ENCODE measurements at places on chromosomes 3 and 15.

DNA sequence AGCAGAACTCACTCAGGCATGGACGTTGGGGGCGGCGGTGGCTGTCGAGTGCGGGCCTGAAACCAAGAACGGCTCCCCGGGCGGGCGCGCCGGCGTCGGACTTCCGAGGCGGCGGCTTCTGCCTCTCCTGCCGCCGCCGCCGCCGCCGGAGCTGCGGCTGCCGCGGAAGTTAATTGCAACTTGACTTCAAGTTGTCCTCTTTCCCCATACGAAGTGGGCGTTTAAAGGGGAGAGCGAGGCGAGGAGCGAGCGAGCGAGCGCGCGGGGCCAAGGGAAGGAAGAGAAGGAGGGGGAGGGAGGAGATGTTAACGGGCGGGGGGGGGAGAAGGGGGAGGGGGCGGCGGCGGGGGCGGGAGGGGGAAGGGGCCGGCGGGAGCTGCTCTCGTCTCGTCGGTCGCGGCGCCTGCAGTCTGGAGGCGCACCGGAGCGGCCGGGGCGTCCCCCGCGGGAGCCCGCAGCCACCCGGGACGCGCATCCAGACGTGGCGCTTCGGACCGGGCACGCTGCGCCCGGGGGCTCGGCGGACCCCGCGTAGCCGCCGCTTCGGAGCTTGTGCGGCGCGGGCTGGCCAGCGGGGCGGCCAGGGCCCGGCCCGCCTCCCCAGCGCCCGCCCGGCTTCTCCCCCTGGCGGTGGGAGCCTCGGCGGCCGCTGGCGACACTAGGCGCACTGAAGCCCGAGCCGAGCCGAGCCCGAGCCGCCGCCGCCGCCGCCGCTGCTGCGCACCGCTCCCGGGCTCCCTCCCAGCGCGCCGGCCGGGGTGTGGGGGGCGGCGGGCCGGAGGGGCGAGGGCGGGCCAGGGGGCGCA, 19.7 kb upstream of the SATB1 start:
- peak; percentile 55 for DNase-seq

- DNase-seq = no peak
Observed at GRCh38 chr3:21562243-21562642, 188.8 kb downstream of the ZNF385D start.

- DNase-seq = no peak
Observed at GRCh38 chr3:5709714-5710113, 522.2 kb downstream of the EDEM1 start.

DNA sequence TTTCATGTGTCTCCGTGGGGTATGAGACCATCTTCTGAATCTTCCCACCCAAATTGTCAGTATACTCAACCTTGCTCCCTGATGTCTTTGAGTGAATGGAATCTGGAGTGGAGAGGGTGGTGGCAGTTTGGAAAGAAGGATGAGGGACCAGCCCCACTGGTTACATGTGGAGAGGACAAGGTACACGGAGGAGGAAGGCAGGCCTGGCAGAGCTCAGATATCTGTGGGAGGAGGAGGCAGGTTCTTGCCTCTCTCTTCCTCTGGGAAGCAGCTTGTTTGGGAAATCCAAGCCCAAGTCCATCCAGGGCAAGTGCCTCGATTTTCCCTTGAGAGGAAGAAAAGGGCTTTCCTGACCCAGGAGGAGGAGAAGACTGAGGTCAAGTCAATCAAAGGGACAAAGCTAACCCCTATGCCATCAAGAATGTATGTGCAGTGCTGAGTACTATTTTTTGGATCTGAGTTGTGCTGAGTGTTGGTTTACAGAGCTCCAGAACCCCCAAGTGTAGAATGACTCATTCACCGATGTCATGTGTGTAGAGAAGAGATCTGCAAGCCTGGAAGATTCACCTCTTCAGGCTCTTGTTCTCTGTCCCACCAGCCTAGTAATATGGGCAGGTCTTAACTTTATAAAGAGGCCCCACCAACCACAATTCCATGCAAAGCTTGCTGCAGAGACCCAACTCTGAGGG, 19.8 kb upstream of the LOXL1 start:
- DNase-seq = no peak

DNA sequence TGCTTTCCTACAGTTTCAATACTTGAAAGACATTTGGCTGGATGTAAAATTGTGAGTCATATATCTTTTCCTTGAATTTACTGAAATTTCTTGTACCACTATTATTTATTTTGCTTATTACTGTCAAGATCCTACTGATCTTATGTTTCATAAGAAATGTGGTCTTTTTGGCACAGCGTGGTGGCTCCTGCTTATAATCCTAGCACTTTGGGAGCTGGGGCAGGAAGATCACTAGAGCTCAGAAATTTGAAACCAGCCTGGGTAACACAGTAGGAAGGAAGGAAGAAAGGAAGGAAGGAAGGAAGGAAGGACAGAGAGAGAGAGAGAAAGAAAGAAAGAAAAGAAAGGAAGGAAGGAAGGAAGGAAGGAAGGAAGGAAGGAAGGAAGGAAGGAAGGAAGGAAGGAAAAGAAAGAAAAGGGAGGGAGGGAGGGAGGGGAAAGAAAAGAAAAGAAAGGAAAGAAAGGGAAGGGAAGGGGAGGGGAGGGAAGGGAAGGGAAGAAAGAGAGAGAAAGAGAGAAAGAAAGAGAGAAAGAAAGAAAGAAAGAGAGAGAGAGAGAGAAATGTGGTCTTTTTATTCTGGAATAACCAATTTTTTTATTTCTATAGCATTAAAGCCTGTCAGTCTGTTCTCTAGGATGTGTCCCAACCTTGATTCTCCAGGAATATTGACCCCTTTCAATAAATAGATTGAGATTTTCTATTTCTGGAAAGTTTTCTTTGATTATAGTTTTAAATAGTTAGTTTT, 572.0 kb upstream of the TGFBR2 start:
- no peak for DNase-seq

- DNase-seq = no peak
Observed at GRCh38 chr3:106299300-106300098, 430.7 kb upstream of the CBLB start.

DNA sequence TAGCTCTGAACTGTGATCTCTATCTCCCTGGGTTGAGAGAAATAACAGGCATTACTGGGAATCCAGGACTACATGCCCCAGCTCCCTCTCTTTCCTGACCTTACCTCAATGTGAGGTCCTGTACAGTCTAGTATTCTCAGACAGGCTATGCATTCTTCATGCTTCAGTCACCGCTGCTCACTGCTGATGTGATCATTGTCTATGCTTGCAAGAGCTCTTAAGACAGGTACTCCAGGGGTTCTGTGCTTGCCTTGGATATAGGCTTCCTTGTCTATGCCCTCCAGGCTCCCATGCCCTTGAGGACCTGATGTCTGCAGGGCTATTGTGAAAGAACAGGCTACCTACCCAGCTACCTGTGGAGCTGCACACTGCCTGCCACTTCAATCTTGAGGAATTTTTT, 183.6 kb downstream of the MBNL1 start:
- no peak for DNase-seq
